ENCODE measurements at places on chromosomes 7 and 10.

DNA sequence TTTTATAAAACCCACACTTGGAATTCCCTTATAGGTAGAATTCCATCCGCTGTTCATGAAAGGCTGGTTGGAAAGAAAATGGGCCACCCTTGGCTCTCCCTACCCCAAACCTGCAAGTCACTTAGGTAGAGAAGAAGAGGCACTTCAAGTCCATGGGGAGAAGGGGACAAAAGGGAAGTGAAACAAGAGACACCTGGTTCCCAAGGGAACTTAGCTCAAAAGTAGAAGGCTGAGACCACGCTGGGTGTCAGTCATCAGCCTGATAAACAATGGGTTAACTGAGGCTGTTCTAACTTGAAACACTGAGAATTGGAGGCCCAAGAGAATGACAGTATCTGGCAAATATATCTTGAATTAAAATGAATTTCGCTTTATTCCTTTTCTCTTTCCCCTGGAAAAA, 330.8 kb upstream of the NFE2L3 start:
- DNase-seq = no peak

- no peak for DNase-seq
These were observed 357.5 kb downstream of the DNAJB6 start for GRCh38 chr7:157694376-157694665.

DNA sequence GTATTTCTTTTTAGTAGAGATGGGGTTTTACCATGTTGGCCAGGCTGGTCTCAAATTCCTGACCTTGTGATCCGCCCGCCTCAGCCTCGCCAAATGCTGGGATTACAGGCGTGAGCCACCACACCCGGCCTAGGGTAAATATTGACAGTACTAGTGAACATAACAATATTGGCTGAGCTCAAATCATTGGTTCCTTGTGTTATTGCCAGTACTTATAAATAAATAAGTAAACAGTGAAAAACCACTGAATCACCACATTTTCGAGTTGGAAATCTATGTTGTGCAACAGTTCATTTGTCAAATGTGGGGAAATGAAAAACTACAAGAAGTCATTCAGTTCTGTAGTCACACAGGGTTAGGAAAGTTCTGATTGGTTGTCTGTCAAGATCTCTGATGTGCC, 15.8 kb downstream of the RPP30 start:
- no peak for DNase-seq

DNA sequence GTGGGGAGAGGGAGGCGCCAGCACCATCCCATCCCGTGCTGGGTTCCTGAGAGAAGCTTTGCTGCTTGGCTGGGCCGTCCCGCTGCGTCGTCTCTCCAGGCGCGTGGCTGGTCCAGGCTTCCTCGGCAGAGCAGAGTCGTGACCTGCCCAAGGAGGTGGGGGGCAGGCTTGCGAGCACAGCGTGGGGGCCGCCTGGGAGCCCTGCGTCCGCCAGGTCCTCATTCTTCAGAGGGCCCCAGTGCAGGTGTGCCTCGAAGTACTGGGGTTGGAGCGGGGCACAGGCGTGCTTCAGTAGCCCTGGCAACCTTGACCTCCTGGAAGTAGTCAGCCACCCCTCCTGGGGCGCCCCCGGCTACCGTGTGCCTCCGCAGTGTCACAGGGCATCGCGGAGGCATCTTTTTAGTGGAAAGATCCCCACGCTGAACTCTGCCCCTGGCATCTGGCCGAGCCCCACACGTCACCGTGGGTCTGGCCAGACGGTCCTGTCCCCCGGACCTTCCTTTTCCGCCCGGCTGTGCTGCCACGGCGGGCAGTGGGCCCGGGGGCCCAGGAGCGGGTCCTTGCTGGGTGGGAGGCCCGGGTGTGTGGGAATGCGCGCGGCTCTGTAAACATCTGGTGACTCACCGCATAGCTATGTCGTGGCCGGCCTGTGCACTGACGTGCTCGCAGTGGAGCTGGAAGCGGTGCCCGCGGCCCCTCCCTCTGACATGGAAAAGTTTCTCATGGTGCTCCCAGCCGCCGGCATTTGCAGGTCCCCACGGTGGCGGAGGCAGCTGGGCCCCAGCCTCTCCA, 6.4 kb downstream of the MAFK start:
- DNase-seq = no peak

DNA sequence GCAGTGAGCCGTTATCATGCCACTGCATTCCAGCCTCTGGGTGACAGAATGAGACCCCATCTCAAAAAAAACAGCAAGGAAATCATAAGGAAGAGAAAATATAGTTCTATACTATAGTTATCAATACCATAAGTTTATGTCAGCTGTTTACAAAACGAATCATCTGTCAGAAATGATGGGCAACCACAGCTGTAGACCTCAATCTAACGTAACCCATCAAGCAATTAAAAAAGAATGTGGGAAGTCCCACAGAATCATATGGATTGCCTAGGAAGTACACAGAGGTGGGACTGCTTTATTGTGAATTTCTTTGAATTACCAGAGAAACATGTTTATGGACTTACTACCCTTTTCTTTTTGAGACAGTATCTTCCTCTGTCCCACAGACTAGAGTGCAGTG, 6.9 kb downstream of the NRBF2 start:
- DNase-seq = no peak

- DNase-seq = no peak
These were observed 3.1 kb upstream of the HILPDA start for GRCh38 chr7:128452552-128452951.

DNA sequence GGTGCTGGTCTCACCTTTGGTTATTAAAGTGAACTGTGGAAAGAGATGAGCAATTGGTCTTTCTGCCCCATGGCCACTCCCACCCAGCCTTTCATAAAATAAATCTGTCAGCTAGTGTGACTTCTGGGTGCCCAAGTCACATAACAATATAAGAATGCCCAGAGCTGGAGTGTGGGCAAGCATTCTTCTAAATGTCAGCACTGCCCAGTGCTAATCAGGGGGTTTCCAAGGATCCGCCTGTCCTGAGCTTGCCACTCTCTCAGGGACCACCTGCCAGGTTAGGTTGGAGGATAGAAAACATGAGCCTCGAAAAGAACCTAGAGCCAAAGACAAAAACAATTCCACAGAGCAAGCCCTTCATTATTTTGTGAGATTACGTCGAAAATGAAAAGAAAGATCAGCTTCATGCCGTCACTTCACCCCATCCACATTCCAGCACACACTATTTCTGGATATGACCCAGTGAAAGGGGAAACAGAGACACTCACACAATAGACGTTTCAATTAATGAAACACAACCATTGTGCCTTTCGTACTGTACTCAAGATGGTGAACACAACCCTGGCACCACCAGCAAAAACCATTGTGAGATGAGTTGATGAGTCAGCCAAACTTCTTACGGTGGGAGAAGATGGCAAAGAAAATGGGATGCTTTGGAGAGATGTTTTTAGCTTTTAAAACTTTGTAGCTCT, 30.8 kb downstream of the SCRN1 start:
- DNase-seq = no peak

DNA sequence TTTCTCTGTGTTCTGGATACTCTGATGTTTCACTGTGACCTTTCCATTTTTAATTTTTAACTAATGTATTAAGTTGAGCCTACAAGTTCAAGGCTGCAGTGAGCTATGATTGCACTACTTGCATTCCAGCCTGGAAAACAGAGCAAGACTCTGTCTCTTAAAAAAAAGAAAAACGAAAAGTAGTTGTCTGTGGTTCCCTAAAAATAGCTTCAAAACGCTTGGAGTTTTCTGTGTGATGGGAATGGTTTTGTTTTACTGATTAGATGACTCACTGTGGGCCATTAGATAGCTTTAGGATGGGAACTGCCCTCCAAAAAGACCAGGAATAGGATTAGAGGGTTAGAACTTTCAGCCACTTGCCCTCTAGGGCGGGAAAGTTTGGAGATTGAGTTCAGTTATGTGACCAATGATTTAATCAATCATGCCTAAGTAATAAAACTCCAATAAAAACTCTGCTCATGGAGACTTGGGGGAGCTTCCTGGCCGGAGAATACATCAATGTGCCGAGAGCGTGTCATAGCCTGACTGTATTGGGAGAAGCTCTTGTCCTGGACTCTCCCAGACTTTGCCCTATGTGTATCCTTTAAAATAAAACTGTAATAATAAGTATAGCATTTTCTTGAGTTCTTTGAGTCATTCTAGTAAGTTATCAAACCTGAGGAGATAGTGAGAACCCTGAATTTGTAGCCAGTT, 147.1 kb downstream of the LYZL1 start:
- no peak for DNase-seq

- no peak for DNase-seq
These were observed 98.4 kb downstream of the PIP4K2A start for GRCh38 chr10:22615819-22616499.

GRCh38 chr10:64271983-64272382, 750.8 kb downstream of the REEP3 start:
- no peak for DNase-seq

GRCh38 chr10:61835069-61835945, 66.2 kb upstream of the ARID5B start:
- DNase-seq = no peak

Data from activated CD8-positive, alpha-beta memory T cell treated with anti-CD3 and anti-CD28 coated beads for 1 hour (primary cell).